ENCODE measurements at places on chromosomes 6 and 20.

DNA sequence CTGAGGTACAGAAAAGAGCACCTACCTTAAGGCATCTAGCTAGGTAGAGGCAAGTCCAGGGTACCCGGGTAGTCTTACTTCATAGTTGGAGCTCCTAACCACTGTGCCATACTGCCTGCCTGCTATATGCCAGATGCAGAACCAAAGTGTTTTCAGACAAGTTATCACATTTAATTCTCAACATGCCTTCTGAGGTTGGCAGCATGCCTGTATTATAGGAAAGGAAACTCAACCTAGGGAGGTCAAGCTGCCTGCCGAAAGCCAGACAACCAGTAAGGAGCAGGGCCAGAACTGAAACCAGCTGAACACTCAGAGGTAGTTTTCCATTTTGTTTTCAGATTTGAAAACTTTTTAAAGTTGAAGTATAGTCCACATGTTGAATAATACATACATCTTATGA lies 5.4 kb downstream of the CTNNBL1 start:
- peaks cover 11% of the 10 kb centered on the region for H3K4me1 ChIP-seq
- H3K27me3 ChIP-seq, result no peaks in the 10 kb centered on the region
- H3K36me3 ChIP-seq, result peaks cover 3% of the 10 kb centered on the region
- no peak overlapping the region for H3K4me3 ChIP-seq

GRCh38 chr6:45922728-45923351 lies 92.8 kb downstream of the CLIC5 start:
- DNase-seq, result peak; percentile 22
- no peaks in the 10 kb centered on the region for H3K4me1 ChIP-seq
- no peaks in the 10 kb centered on the region for H3K36me3 ChIP-seq
- H3K27me3 ChIP-seq, result no peaks in the 10 kb centered on the region
- H3K4me3 ChIP-seq, result no peak overlapping the region

GRCh38 chr6:154277629-154278017 lies 79.0 kb downstream of the IPCEF1 start:
- H3K36me3 ChIP-seq, result no peaks in the 10 kb centered on the region
- H3K27ac ChIP-seq, result no peak overlapping the region
- peaks cover 10% of the 10 kb centered on the region for H3K4me1 ChIP-seq
- H3K4me3 ChIP-seq, result peak overlapping the region; percentile 19
- no peak for DNase-seq

DNA sequence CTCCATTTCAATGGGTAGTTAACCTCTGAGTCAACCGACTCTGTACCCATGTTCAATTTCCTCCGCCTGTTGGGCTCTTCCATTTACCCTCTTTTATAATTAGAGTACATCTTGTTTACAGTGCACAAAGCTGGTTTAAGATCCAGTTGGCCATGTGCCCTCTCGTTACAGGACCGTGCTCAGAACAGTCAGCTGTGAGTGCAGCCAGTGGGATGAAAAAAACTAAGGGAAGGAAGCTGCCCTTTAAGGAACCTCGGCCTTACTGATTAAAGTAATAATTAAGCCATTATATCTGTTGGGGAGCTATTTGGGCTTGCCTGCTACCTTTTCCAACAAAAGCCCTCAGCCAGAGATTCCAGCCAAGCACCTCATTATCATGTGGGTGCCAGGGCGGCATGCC lies 68.8 kb downstream of the TMEM170B start:
- no peak overlapping the region for H3K27ac ChIP-seq
- DNase-seq, result no peak
- H3K36me3 ChIP-seq, result no peaks in the 10 kb centered on the region
- H3K4me1 ChIP-seq, result no peaks in the 10 kb centered on the region

DNA sequence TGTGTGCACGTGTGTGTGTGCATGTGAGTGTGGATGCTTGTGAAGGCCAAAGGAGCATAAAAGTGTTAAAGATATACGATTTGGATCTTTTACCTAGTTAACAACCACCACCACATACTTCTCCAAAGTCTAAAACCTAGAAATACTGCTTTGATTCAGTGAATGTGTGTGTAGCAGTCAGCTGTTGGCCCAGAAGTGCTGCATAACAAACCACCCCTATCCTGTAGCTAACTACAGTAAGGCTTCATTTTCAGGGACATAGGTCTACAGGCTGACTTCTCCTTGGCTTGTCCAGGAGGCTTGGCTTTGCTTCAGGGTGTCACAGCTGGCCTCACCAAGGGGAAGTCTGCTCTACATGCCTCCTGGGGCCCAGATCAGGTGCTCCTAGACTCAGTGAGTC lies 2.4 kb upstream of the CST8 start:
- no peak overlapping the region for H3K4me3 ChIP-seq
- H3K4me1 ChIP-seq, result no peaks in the 10 kb centered on the region
- no peaks in the 10 kb centered on the region for H3K36me3 ChIP-seq
- H3K27ac ChIP-seq, result no peak overlapping the region
- no peaks in the 10 kb centered on the region for H3K27me3 ChIP-seq
- DNase-seq, result no peak

- H3K36me3 ChIP-seq, result no peaks in the 10 kb centered on the region
- no peaks in the 10 kb centered on the region for H3K4me1 ChIP-seq
- peaks cover 4% of the 10 kb centered on the region for H3K27me3 ChIP-seq
- no peak overlapping the region for H3K4me3 ChIP-seq
These were observed 11.2 kb downstream of the PPP1R14C start for GRCh38 chr6:150153905-150154492.

DNA sequence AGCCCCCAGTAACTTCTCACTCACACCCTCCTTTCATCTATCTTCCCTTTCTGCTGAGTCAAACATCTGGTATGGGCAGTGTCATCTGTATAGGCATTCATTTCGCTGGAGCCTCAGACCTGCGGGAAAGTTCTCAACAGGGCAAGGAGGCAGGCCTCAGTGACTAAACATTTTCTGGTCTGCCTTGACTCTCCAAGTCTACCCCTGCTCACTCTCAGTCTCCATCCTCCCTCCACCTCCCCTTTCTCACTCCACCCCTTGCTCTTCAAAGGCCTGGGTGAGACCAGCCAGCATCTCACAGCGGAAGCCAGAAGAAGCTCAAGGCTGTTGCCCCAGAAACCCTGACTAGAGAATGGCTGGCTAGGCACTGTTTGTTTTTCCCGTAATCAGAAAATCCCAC lies 105.0 kb upstream of the BEND6 start:
- no peak for DNase-seq
- peaks cover 39% of the 10 kb centered on the region for H3K27me3 ChIP-seq
- peaks cover 13% of the 10 kb centered on the region for H3K4me1 ChIP-seq
- H3K36me3 ChIP-seq, result no peaks in the 10 kb centered on the region
- no peak overlapping the region for H3K4me3 ChIP-seq
- H3K27ac ChIP-seq, result no peak overlapping the region

DNA sequence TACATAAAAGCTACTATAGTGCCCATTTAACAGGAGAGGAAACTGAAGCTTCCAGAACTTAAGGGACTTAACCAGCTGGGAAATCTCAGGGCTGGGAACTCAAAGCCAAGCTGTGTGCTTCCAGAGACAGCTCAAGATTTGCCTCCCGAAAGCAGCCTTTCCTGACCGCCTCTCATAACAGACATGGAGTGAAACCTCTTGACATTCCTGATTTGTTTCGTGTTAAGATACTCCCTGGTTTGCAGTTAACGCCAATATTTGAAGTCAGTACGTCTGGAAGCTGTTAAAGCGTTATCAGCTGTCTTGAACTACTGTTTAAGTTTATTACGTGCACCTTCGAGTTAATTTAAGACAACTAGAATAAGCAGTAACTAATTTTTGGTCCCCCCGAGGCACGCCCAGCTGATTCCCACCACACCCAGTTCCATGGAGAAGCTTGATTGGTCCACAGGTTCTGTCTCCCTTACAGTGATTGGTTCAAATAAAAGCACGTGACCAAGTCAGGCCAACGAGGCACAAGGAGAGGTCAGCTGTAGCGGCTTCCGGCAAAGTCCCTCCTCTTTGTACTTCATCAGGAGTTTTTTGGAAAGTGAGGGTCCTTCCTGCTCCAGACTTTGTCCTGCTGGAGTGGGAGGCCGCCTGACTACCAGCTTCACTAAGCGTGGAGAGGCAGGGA lies 8.9 kb upstream of the TCP11 start:
- no peak overlapping the region for H3K4me3 ChIP-seq
- H3K27ac ChIP-seq, result no peak overlapping the region

- no peaks in the 10 kb centered on the region for H3K27me3 ChIP-seq
- no peak for DNase-seq
- H3K27ac ChIP-seq, result no peak overlapping the region
- H3K36me3 ChIP-seq, result no peaks in the 10 kb centered on the region
- no peaks in the 10 kb centered on the region for H3K4me1 ChIP-seq
These were observed 650.0 kb downstream of the KIF16B start for GRCh38 chr20:15923030-15923776.

DNA sequence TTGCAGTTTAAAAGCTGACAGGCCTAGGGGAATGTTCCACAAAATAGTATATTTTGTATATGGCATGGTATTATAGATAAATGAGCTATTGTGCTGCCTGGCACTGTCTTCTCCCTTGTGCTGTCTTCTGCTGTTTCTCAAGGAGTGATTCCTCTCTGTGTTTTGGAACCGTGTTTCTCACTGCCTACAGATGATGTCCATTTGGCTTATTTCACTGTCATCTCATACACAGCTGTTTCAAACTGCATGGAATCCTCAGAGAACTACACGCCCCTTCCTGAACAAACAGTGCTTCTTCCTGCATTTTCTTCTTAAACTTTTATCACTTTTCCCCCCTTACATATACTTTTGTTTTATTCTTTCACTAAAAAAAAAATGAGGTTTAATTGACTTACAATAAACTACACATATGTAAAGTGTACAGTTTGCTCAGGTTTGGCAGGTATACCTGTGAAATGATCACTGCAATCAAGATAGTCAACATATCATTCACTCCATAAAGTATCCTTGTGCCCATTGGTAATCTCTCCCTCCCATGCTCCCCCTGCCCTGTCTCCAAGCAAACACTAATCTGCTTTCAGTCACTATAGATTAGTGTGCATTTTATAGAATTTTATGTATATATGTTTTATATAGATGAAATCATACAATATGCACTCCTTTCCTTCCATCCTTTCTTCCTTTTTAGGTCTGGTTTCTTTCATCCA lies 43.0 kb downstream of the CBFA2T2 start:
- no peak overlapping the region for H3K4me3 ChIP-seq
- H3K4me1 ChIP-seq, result peaks cover 3% of the 10 kb centered on the region
- peaks cover 2% of the 10 kb centered on the region for H3K36me3 ChIP-seq

- H3K27me3 ChIP-seq, result no peaks in the 10 kb centered on the region
- H3K36me3 ChIP-seq, result no peaks in the 10 kb centered on the region
- DNase-seq, result no peak
These were observed 170.1 kb downstream of the KIF6 start for GRCh38 chr6:39555136-39555535.

- H3K27me3 ChIP-seq, result no peaks in the 10 kb centered on the region
- peaks cover 62% of the 10 kb centered on the region for H3K36me3 ChIP-seq
- no peak overlapping the region for H3K27ac ChIP-seq
- H3K4me3 ChIP-seq, result no peak overlapping the region
- no peak for DNase-seq
These were observed 61.5 kb downstream of the KCNS1 start for GRCh38 chr20:45039475-45039820.

DNA sequence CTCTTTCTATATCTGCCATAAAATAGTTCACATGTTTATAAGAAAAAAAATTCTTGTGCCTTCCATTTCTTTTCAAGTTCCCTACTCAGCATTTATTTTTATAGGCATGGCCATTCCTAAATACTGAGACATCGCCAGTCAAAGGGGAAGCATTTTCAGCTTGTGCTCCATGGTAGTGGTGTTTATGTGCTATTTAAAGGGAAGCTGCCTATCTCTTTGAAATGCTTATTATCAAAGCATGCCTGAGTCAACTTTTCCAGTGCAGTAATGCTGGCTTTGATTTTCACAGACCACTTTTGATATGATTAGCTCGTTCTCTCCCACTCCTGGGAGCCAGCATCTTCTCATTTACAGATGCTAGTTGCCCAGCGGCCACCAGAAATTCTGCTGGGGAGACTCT lies 124.1 kb upstream of the RIN2 start:
- H3K36me3 ChIP-seq, result no peaks in the 10 kb centered on the region
- DNase-seq, result no peak
- no peaks in the 10 kb centered on the region for H3K27me3 ChIP-seq
- no peak overlapping the region for H3K4me3 ChIP-seq
- no peaks in the 10 kb centered on the region for H3K4me1 ChIP-seq

- H3K27me3 ChIP-seq, result peaks cover 6% of the 10 kb centered on the region
- no peaks in the 10 kb centered on the region for H3K36me3 ChIP-seq
- no peak for DNase-seq
- H3K27ac ChIP-seq, result no peak overlapping the region
- peaks cover 4% of the 10 kb centered on the region for H3K4me1 ChIP-seq
- no peak overlapping the region for H3K4me3 ChIP-seq
These were observed 22.1 kb upstream of the RALGAPA2 start for GRCh38 chr20:20734475-20734948.

- peaks cover 3% of the 10 kb centered on the region for H3K27me3 ChIP-seq
- no peaks in the 10 kb centered on the region for H3K36me3 ChIP-seq
- no peaks in the 10 kb centered on the region for H3K4me1 ChIP-seq
- H3K27ac ChIP-seq, result no peak overlapping the region
- no peak for DNase-seq
These were observed 73.4 kb upstream of the SRSF6 start for GRCh38 chr20:43384101-43384940.

DNA sequence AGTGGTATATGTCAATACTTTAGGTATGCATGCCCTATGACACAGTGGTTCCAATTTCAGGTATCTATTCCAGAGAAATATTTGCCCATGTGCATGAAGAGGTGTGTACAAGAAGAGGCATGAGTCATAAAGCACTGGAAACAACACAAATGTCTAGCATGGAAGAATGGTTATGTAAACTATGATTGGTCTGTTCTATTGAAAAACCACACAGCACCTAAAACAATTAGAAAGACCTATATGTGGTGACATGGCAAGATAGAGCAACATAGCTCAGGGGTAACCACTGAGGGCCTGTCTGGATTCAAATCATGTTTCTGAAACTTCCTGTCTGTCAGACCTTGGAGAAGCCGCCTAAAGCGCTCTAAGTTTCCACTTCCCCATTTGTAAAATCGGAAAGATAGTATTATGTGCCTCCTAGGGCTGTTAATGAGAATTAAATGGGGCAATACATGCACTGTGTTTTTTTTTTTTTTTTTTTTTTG lies 76.0 kb upstream of the SHLD1 start:
- H3K36me3 ChIP-seq, result no peaks in the 10 kb centered on the region
- peak; percentile 52 for DNase-seq
- no peak overlapping the region for H3K27ac ChIP-seq
- no peak overlapping the region for H3K4me3 ChIP-seq
- no peaks in the 10 kb centered on the region for H3K4me1 ChIP-seq

- no peak overlapping the region for H3K27ac ChIP-seq
- H3K36me3 ChIP-seq, result no peaks in the 10 kb centered on the region
- peaks cover 3% of the 10 kb centered on the region for H3K4me1 ChIP-seq
These were observed 161.2 kb downstream of the GRM4 start for GRCh38 chr6:33984466-33985312.

DNA sequence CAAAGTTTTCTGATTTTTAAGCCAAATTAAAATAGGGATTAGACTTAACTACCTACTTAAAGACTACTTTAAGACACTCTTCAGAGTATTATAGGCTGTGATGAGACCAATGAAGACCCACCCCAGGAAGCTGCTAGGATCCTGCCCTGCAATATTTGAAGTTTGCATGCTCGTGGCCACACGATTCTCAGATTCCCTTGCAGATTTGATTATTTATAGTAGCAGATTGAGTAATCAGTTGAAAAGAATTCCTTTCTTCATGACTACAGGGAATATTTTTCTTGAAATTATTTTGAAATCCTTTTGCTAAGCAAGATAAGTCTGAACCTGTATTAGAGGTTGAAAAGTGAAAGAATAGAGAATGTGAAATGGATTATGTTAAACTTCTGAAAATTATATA lies 122.3 kb downstream of the B3GAT2 start:
- H3K4me3 ChIP-seq, result no peak overlapping the region
- H3K27me3 ChIP-seq, result no peaks in the 10 kb centered on the region
- H3K4me1 ChIP-seq, result no peaks in the 10 kb centered on the region

- H3K27ac ChIP-seq, result no peak overlapping the region
- H3K27me3 ChIP-seq, result no peaks in the 10 kb centered on the region
- H3K36me3 ChIP-seq, result no peaks in the 10 kb centered on the region
- no peaks in the 10 kb centered on the region for H3K4me1 ChIP-seq
These were observed 257.8 kb upstream of the KCNQ5 start for GRCh38 chr6:72363844-72364740.

Data from CD4-positive, alpha-beta T cell (primary cell).